EH (cell line): ENCODE measurements at places on chromosomes 7 and 10.

GRCh38 chr7:138245682-138246081 is 169.4 kb downstream of the AKR1D1 start:
- DNase-seq, result no peak

DNA sequence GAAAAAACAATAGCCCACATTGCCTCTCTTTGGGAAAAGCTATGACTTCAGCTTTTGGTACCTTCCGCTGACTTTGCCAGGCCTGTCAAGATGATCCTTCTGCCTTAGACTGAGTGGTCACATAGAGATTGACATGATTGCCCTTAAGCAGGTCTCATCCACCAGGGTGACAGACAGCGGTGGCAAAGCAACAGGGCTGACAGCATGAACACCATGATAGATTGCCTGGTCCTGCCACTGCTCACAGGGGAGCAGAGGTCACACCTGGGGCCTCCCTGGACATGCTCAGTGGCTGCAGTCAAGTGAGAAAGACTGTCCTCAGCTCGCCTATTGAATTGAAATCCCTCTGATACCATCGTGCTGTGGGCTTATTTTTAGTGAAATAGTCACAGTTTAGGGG is 1080.2 kb downstream of the KCNMA1 start:
- DNase-seq, result no peak

DNA sequence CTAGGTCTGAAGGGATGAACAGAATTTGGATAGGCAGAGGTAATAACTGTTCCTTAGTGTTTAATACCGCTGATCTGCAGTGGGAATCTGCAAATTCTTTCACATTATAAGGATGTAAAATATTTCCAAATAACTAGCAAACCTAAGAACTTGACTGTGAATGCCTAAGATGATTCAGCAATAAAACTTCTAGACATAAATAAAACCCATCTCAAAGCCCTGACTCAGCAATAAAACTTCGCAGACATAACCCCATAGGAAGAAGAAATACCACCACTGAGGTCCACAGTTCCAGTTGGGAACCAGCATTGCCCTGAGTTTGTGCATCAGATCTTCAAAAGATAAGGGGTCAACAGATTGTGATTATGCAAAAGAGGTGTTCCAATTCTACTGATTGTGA is 354.2 kb downstream of the GFRA1 start:
- DNase-seq, result peak; percentile 75

- no peak for DNase-seq
These were observed 4.0 kb downstream of the BAMBI start for GRCh38 chr10:28681291-28681763.

DNA sequence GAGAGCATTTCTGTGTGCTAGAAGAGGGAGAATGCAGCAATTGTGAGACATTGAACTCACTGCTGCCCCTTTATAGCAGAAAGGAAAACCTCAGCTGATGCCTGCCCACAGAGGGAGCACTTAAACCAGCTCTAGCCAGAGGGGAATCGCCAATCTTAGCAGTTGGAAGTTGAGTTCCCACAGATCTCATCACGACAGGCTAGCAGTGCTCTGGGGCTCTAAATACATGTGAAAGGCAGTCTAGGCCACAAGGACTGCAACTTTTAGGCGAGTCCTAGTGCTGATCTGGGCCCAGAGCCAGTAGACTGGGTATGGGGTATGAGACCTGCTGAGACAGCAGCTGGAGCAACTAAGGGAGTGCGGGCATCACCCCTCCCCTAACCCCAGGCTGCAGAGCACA is 25.2 kb upstream of the PRR15 start:
- DNase-seq, result no peak
